ENCODE measurements at places on chromosomes 4 and X.

DNA sequence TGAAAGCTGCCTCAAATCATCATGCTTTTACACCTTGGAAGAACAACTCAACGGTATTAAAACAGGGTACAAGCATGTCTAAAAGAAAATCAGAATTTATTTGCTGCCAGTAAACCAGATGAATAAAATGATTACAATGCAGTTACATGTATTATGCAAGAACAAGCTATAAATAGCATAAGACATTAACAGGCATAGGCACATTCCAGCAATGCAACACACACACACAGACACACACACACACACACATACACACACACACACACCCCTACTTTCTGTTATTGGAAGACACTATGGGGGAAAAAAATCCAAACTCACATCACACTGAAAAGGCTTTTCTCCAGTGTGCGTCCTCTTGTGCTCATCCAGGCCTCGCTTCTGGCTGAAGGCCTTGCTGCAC is 212.5 kb downstream of the PRDM5 start:
- no peak for DNase-seq

DNA sequence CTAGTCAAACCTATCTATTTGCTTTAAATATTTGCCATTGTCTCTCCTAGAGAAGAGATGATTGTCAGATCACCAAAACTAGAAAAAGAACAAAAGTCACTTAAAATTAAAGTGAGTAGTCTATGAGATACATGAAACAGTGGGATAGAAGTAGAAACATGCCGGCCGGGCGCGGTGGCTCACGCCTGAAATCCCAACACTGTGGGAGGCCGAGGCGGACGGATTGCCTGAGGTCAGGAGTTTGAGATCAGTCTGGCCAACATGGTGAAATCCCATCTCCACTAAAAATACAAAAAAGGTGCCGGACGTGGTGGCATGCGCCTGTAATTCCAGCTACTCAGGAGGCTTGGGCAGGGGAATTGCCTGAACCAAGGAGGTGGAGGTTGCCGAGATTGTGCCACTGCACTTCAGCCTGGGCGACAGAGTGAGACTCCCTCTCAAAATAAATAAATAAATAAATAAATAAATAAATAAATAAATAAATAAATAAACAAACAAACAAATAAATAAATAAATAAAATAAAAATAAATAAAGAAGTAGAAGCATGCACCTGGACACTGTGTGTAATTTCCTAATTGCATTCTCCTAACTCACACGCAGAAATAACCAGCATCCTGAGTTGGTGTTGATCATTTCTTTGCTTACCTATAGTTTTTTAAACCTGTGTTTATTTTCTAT is 299.5 kb downstream of the PDHA2 start:
- no peak for DNase-seq

DNA sequence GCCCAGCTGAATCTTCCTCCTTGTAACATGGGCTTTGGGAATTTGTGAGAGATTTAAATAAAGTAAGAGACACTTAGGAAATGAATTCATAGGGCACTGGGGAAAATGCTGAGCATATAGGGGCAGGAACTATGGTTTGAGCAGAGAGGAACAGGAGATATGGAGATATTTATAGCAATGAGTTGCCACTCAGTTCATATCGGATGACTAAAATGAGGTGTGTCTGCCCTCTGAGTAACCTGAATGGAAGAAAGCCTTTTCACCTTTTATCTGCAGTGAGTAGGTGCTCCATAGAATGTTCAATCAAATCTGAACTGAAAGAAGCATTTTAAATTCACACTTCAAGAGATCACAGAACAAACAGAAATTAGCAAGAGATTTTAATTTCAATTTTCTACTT is 105.7 kb downstream of the CEP44 start:
- no peak for DNase-seq

GRCh38 chr4:11842620-11843263 is 414.0 kb upstream of the HS3ST1 start:
- DNase-seq = no peak

DNA sequence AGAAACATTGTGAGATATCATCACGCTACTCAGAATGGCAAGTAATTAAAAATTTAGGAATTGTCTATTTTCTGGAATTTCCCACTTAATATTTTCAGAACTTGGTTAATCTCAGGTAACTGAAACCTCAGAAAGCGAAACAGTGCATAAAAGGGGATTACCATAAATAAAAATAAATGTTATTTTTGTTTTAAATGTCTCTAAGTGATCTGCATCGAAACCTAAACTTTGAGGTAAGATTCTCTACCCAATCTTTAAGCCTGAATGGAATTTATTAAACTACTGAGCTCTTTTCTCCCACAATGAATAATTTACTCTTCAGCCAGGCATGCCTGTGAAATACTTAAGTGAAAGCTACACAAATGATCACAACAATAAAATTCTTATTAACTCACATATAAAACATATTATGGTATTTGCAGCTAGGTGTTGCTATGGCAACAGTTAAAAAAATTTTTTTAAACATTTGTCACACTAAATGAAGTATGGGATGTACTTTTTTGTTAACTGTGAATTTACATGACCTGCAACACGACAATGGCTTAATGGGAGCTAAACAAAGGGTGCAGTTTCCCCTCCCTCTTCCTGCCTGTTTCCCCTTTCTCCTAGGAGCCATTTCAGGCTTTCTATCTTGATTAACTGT is 220.2 kb upstream of the PRPS2 start:
- no peak for DNase-seq

DNA sequence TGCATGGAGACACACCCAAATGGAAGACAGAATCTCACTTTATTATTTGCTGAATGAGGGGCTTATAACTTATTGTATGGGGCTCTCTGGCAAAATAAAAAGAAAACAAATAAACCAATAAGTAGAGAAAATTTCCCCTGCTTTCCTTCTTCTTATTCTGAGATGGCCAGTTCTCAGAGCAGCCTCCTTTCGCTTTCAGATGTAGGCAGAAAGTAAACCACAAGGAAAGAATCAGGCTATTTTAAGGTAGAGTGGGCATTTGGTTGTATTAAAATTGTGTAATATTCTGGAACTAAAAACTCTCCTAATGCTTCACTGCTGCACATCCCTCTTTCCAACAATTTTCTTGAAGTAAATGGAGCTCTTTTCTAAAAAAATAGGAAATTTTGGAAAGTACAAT is 241.8 kb downstream of the GALNTL6 start:
- no peak for DNase-seq

Data from cerebellar cortex (tissue), 1 donor.